ENCODE measurements at places on chromosomes 12 and 14. TPM values are rescaled to one million over a fixed set of nuclear protein-coding genes. Genes with fewer than 3 reads are reported as not detected.

The RPGRIP1 gene
- not detected for total RNA-seq

The POTEM gene
- total RNA-seq, result not detected

The GPD1 gene
- total RNA-seq, result 1.2 TPM

The TAS2R30 gene
- 7.0 TPM for total RNA-seq

The TMEM233 gene
- total RNA-seq, result not detected

The LGMN gene
- total RNA-seq, result 34.1 TPM

The PDE6H gene
- total RNA-seq, result not detected

The IPO4 gene
- total RNA-seq, result 36.2 TPM

The AQP2 gene
- not detected for total RNA-seq

The HOTAIR gene
- total RNA-seq, result not detected

The RNASE7 gene
- total RNA-seq, result not detected

The LTBP2 gene
- 157 TPM for total RNA-seq

The OR8S1 gene
- not detected for total RNA-seq

The HOXC10 gene
- not detected for total RNA-seq

The SMCO3 gene
- total RNA-seq, result 29.1 TPM

The ZDHHC22 gene
- not detected for total RNA-seq

All from placental epithelial cell (primary cell).